Activated CD4-positive, CD25-positive, alpha-beta regulatory T cell treated with anti-CD3 and anti-CD28 coated beads, Interleukin-2, amount 50 U/mL, for 16 hours (primary cell): ENCODE measurements at places on chromosomes 2 and 18.

- no peak for DNase-seq
Measured at GRCh38 chr2:108588070-108588668, 53.9 kb downstream of the LIMS1 start.

DNA sequence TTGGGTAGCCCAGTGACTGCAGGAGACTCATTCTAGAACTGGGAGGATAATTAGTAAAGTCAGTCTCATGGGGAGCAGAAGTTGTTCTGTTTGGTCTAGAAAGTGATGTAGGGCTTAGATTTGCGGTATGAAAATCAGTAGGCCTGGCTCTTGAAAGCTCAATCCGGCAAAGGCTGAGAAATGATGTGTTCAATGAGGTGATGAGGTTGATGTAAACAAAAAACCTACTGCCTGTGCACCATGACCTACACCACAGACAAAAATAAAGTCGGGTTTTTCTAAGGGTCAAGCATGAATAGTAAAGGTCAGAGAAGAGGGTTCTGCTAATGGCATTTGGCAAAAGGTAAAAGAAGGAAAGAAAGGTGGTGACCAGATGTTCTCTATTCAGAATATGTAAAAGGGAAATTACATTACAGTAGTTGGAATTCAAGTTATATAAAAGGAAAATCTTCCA is 80.8 kb upstream of the COL5A2 start:
- DNase-seq, result no peak

GRCh38 chr2:109480486-109481195 is 133.1 kb downstream of the SEPTIN10 start:
- no peak for DNase-seq

DNA sequence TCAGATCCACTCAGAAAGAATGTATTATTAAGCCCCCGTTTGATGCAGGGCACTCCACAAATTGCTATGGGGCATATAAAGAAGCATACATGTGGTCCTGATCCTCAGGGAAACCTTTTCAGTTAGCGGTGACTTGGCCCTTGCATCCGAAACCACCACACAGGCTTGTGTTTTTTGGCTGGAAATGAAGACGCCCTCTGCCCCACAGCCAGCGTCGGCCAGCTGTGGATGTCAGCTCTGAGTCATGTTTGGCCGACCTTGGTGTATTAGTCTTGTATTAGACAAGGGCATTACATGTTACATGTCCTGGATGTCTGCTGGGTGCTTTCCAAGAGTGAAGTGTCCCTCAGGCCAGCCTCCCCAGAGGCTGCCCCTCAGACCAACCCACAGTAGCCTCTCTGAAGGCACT is 107.6 kb upstream of the MAP3K20 start:
- DNase-seq, result no peak

DNA sequence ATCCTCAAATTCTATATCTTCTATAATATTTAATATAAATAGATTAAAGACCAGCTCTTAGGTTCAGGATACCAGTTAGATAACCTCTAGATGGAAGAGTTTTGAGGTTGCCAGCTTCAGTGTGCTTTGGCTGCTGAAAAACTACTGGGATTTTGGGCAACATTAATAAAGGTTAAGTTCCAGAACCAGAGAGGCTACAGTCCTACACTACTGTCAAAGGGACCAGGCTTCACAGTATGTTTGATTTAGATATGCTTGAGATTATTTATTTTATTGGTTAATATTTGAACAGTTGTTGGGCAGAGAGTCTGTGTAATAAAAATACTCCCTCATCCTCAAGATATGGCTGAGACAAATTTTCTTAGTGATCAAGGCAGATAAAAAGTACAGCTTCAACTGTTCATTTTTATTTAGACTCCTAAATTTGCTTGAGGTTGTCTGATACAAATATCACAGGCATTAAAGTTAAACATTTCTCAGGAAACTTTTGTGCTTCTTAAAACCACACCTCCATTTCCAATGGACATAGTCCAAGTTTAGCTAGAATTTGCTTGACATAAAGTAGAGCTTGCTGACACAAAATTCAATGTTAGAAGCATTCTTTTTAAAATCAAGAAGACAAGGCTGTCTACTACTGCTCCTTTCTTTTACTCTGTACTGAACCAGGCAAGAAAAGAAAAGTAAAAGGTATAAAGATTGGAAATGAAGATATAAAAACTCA is 19.7 kb upstream of the TMEM17 start:
- no peak for DNase-seq

DNA sequence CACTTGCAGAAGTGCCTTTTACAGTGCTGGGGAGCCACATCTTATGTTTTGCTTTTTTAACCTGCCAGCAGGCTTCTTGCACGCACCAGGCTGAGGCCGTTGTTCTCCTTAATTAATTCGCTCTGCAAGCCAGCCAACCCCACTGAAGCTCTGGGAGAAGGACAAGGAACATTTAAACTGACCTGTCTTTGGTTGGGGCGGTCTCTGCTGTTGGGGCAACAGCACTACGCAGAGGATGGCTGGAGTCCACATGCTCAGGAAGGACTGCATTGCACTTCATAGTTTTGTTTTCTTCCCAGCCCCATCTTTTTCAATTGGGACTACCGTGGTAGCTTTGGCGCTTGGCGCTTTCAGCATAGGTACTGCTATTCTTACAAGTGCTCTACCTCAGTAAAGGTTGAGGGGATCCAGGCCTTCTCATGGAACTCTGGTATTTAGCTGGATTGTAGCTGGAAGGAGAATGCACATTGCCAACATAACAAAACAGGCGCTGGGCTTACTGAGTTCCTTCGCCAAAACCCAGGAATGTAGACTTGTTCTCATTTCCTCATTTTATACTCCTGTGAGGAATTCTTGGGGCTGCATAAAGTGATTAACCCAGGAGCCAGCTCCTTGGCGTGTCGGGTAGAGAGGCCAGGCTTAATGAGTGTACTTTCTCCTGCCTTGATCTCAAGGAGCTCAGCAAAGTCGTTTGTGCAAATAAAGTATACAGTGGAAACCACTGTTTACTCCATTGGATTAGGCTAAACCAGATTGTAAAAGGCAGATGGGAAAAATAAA is 146.2 kb downstream of the PRKCE start:
- DNase-seq, result no peak
